Gastrocnemius medialis (tissue), 4 donors: ENCODE measurements at places on chromosomes 1 and 21. TPM values are rescaled to one million over a fixed set of nuclear protein-coding genes. Genes with fewer than 3 reads are reported as not detected.

The WDR4 gene
- total RNA-seq: 13.3 TPM

The YARS1 gene
- total RNA-seq: 52.7 TPM

- no peak for DNase-seq
Observed at GRCh38 chr1:6409053-6409452, 10.7 kb downstream of the HES2 start.

DNA sequence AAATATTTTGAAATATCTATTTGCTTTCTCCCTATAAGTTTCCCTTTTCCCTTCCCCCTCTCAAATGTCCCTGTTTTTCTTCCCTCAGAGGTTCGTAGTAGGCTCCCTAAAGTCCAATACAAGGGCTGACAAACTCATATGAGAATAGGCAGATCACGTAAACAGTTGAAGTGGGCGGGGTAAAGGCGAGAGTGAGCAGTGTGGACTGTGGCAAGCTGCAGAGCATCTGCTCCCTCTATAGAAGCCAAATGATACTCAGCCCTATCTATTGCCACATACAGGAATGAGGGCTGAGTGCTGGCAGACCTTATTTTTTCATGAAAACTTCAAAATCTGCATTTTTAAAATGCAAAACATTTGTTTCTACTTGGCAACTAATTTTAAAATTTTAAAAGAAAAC is 26.3 kb downstream of the PRDX6 start:
- DNase-seq: no peak

DNA sequence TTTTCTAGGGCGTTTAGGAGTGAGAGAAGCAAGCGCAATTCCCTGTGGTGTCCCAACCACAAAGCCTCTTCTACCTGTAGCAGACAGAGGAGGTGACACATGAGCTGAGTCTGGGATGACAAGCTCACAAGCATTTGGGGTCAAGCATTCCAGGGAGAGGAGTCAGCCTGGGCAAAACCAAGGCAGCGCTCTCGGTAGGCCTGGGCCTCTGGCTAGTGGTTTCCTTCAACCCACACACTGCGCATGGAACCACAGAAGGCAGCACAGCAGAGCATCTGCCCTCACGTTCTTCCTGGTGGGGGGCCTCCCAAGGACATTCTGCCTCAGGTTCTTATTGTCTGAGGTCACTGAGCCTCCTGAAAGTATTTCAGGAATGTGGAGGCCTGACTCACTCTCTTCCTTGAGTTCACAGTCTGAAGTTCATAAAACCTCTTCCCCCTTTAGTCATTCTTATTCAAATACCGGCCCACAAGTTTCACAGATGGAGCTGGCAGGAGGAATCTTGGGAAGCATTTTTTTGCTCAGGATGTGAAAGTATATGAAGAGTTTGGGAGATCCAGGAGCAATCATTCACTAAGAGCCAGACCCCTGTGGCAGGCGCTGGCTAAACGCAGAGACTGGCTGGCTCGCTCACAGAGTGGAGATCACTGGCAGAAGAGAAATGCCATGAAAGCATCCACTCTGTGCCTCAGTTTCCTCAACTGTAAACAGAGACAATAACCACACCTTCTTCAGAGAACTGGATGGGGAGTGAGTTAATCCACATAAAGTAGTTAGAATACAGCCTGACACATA is 26.8 kb downstream of the CCN1 start:
- no peak for DNase-seq
